ENCODE measurements at places on chromosomes 3 and 15. TPM values are rescaled to one million over a fixed set of nuclear protein-coding genes. Genes with fewer than 3 reads are reported as not detected.

GRCh38 chr3:161107311-161107710 lies 2.2 kb upstream of the B3GALNT1 start:
- DNase-seq = peak; percentile 70

GRCh38 chr3:127033786-127034185 lies 50.9 kb downstream of the PLXNA1 start:
- DNase-seq = no peak

DNA sequence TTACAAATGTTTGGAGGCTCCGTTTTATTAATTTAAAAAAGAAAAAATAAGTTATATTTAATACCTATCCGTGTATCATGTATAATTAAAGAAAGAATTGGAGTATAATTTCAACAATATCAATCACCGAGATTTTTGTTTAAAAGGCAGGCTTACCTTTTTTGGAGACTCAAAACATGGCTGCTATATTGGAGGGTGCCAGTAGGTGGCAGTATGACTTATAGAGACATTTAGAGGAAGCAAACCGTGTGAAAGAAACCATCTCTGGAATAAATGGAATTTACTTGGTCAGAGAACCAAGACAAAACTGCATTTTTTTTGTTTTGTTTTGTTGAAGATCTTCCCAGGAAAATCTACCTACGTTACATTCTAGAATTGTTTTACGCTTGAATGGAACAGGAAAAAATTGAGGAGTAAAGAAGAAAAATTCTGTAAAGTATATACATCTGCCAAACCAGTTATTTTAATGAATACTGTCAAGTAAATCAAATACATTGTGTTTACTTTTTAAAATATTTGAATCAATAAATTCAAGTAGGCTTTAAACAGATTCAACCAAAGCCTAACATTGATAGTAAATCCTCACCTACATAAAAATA lies 802.6 kb upstream of the ALCAM start:
- DNase-seq = peak; percentile 41

DNA sequence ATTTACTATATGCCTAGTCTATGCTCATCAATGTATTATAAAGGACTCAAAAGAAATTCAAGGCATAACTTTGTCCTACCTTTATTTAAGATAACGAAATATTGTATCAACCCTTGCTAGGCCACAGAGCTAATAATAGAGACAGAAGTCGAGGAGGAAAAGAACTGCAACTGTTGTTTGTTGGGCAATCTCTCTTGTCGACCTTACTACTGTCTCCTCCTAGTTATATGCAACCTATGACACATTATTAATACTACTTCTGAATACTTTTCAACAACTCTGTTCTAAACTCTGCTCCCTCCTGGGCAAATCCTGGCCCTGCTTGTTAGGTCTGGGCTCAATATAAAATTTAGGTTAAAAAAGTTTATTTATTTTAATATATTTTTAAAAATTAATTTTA lies 24.6 kb downstream of the SPPL2A start:
- DNase-seq = no peak

DNA sequence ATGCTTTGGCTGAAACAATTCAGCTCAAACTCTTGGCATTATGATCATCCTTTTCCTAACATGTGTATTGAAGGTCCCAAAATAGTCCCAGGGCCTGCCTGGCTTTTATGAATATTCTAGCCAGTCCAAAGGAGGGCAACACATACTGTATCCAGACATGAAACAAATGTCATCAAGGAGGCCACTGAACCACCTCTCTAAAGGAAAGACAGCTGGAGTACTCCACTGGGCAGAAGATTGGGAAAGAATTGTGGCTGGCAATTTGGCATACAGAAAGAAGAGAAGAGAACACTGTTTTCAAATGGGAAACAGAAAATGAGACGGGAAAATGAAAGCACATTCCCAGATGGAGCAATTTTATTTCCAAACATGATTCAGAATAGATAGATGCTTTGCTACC lies 80.6 kb downstream of the NCEH1 start:
- no peak for DNase-seq

Gene KY
- total RNA-seq = not detected

- no peak for DNase-seq
Observed at GRCh38 chr15:37138591-37139215, 38.4 kb upstream of the MEIS2 start.

Gene ZCWPW2
- total RNA-seq = 0.80 TPM

GRCh38 chr3:48268381-48268935 lies 27.6 kb downstream of the ZNF589 start:
- peak; percentile 79 for DNase-seq

GRCh38 chr3:176615826-176616225 lies 581.5 kb downstream of the TBL1XR1 start:
- DNase-seq = no peak

DNA sequence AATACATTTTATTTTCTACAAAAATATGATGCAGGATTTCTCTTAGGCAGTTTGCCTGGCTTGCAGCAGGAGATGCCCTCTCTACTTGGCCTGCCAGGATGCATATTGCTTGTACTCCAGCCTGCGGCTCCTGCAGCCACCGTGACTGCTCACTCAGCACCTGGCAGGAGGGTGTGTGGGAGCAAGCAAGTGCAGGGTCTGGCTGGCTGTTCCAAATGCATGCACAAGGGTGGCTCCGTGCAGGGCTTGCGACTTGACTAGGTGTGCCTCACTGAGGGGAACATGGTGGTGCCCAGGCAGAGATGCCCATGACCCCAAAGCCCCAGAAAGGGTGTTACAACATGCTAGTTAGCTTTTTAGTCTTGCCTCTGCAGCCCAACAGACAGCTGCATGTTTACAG lies 1240.2 kb upstream of the ALCAM start:
- DNase-seq = no peak

Gene GOLGA8N
- total RNA-seq = 2.4 TPM

GRCh38 chr3:49411535-49411967 lies 225 bp downstream of the RHOA start:
- DNase-seq = no peak

All from PC-9 (cell line).